ENCODE measurements at places on chromosomes 7 and 10.

DNA sequence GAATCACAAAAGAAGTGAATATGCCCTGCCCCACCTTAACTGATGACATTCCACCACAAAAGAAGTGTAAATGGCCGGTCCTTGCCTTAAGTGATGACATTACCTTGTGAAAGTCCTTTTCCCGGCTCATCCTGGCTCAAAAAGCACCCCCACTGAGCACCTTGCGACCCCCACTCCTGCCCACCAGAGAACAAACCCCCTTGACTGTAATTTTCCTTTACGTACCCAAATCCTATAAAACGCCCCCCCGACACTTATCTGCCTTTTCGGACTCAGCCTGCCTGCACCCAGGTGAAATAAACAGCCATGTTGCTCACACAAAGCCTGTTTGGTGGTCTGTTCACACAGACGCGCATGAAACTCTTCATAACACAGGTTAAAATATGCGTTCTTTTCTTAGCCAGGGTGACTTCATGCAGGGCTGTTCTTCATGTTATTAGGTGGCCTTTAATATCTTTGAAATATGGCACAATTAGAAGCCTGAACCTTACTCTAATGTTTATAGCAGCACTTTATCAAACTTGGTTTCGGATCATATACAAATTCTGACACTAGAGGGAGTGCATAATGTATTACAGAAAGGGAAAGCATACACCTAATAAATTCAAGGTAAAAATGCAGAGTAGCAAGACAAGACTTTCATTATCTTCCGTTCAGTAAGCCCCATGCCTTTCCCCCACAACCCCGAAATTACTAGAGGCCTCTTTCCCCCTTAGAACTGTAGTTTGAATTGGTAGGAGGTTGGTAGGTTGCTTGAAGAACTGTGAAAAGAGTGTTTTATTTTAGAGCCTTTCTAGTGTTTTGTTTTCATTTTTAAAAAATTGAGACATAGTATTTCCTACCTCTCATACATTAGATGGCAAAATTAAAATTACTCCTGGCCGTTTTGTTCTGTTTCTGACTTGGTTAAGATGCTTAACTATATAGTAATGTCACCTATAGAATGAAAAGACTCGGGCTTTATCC is 117.9 kb downstream of the NPY start:
- no peak for DNase-seq

DNA sequence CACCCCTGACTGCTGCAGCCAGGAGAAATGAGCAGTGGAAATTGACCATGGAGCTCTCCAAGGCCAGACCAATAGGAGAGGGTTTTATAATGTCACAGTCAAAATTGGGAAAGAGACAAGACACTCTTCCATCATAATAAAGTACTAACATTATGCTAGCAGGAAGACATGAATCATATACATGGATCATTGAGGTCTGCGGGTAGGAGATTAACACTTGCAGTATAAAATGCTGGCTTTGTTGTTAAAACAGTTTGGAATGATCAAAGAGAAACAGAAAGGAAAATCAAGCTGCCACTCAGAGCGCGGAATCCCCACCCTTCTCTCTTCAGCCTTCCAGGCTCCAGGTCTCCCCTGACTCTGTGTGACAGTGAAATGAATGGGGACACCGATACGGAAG is 53.4 kb upstream of the CALN1 start:
- no peak for DNase-seq

DNA sequence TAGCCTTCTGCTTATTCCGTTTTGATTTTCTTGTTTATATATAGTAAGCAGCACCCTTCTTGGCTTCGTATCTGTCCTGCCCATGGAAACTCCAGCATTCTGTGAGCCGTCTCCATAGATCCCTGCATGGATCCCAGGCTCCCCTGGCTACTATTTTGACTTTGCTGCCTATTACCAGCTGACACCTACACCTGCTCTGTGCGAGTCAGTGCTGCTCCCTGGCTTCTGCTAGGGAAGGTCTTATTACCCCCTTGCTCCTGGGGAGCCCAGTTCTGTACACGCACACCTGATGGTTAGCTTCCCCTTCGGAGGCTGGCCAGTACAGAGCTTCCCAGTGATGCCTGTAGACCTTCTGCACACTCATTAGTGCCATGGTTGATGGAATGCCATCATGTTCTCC is 35.4 kb downstream of the NACAD start:
- no peak for DNase-seq

- DNase-seq, result no peak
Observed at GRCh38 chr7:22477876-22478450, 22.0 kb downstream of the STEAP1B start.

GRCh38 chr7:151185762-151186639 is 1.0 kb downstream of the ASB10 start:
- DNase-seq, result no peak

GRCh38 chr7:112538726-112539255 is 58.0 kb downstream of the LSMEM1 start:
- no peak for DNase-seq

DNA sequence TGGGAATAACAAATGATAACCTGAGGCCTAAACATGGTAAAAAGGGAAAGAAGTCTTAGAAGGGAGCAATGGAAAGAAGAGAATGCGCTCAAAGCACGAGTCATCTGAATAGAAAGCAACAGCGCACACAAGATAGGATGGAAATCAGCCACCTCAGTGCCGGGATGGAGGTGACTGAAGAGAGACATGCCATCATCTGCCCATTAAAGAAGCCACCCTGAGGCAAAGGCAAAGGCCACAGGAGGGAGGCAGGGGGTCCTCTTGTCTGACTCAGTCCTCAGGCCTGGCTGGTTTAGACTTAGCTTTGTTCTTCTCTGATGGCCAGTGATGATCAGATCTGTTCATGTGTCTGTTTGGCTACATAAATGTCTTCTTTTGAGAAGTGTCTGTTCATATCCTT is 180.6 kb downstream of the CHCHD3 start:
- DNase-seq, result no peak

GRCh38 chr7:158585721-158586498 is 1.7 kb downstream of the PTPRN2 start:
- DNase-seq, result no peak

DNA sequence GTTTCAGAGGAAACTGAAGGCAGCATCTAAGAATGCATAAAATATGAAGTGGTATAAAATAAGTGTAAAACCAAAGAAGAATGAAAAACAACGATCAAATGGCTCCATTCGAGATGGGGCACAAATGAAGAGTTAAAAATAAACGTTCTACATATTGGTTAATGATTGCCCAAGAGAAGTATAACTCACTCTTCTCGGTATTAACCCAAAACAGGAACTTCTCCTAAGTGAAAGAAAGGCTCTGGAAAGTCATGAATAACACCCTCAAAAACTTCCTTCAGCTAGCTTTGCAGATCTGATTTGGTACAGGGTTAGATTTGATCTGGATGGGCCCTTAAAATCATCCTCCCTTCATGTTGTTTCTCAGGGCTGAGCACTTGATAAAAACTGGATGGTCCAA is 94.3 kb upstream of the ADO start:
- DNase-seq, result no peak

DNA sequence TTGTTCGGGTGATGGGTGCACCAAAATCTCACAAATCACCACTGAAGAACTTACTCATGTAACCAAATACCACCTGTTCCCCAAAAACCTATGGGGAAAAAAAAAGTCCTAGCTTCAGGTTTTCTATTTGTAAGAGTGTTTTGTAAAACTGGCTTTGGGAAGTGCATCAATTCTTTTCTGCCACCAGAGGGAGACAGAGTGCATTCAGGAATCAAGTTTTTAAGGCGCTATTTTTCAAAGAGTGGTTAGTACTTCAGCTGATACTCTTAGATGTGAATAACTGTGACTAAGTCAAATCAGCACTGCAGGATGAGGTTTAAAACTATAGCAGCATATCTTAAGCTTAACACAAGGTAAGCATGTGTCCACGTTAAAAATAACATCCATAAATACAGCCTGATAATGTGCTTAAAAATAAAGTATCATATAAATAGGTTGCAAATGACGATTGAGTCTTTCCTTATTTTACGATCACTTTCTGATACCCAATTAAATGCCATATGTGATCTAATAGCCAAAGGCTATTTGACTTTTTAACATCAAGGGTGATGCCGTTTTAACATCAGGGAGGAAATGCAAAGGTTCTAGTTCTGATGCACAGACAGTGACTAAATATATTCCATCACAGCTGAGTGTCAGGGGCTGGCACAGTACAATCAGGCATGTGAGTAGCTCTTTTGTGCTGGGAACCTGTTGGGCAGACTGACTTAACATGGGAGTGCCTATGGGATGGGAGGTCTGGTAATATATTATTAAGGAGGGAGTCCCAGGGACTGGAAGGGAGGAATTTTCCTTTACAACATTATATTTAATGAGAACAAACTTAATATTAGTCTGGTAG is 10.6 kb upstream of the LYZL2 start:
- DNase-seq, result no peak

- no peak for DNase-seq
Observed at GRCh38 chr7:81662531-81662930, 107.3 kb downstream of the HGF start.

- no peak for DNase-seq
Observed at GRCh38 chr7:104530251-104530650, 201.8 kb downstream of the LHFPL3 start.

DNA sequence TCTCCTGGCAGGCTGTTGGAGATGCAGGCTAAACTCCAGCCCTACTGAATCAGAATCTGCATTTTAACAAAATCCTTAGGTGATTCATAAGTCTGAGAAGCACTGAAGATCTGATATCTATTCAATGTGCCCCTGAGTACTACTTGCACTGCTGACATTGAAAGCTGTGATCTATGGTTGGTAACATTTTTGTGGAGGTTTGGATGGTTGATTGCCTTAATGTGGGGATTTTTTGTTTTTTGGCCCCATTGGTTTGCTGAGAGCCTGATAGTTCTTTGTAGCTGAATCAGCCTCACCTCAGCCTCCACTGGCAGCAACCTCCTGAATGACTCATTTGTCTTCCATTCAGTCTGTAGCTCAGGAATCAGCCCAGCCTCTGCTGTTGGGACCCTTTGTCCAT is 14.7 kb upstream of the LRRN3 start:
- DNase-seq, result no peak

- no peak for DNase-seq
Observed at GRCh38 chr10:114346176-114347031, 57.9 kb downstream of the AFAP1L2 start.

- DNase-seq, result no peak
Observed at GRCh38 chr7:71239586-71240268, 107.8 kb downstream of the GALNT17 start.

DNA sequence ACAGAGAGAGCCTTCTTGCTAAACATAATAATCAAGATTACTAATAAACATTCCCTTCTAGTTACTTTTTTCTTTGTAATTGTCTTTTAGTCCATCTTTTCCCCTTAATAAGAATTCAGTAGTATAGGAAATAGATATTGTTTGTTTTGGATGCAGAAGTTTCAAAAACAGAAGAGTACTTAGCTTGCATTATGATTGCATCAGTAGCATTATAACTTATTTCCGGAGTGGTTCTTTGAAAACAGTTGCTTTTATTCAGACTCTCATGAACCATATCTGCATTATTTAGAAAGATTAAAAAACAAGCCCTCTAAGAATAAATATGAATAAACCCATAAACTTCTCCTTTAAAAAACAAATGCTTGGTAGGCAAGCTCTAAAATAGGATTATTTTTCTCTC is 34.0 kb upstream of the DKK1 start:
- no peak for DNase-seq

DNA sequence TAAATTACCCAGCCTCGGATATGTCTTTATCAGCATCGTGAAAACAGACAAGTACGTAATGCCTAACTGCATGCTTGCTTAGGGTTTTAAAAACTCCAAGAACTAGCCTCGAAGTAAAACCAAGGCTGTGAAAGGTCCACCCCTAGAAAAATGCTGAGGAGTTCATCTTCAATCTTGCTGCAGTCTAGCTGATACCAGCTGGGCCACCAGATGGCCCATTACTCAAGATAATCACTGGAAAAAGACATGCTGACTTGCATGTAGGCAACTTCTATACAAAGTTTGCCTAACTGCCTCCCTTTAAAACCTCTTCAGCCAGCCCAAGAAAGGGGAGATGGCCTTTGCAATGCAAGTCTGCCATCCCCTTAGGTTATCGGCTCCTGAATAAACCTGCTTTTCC is 614.1 kb downstream of the GALNT17 start:
- DNase-seq, result no peak

DNA sequence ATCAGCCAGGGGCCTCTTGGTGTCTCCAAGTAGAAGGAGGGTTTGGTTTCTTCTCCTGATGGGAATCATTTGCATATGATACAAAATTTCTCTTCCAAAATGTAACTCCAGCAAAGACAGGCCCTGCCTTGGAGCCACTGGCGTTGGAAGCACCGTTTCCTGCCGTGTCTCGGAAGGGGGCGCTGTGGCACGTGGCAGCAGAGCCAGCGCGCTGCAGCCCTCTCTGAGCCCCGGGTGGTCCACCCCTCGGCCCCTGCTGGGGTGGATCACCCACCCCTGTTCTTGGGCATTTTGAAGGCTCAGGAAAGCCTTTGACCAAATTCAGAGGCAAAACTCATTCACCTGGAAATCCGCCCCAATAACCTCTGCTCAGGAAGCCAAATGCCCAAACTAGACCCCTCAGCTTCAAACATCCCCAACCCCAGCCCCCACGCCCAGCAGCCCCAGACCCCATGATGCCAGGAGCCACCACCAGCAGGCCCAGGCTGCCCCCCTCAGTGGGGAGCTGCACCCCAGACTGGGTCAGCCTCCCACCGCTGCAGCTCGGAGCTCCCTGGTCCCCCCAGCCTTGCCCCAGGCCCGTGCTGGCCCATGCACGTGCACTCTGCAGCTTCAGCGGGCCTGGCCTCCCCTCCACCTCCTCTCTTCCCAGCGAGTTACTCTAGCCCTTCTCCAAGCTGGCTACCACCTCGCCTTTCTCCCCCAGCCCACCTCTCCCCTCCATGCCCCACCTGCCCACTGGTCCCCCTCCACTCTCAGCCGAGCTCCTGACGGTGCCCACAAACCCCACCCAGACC is 29.5 kb upstream of the ELFN1 start:
- no peak for DNase-seq
